ENCODE measurements at places on chromosomes 5 and 9. TPM values are rescaled to one million over a fixed set of nuclear protein-coding genes. Genes with fewer than 3 reads are reported as not detected.

Gene WNT8A
- total RNA-seq: not detected

Gene GARIN3
- total RNA-seq: not detected

DNA sequence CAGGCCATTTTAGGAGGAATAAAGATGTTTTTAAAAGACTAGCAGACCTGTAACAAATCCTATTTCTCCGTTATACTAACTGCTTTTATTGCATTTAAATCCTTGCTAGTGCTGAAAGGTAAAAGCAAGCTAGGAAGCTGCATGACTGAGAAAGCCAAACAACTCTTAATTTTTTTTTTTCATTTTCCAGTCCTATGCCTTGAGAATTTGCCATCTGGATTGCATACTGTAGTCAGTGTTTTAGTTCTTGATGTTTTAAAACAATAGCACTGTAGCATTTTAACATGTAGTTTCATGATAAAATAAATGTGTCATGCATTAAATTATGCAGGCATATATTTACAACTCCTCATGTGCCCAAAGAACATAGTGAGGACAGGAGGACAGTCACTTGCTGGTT, 108.4 kb upstream of the FGF10 start:
- no peak for DNase-seq

GRCh38 chr5:133914434-133914833, 54.0 kb downstream of the C5orf15 start:
- no peak for DNase-seq

- no peak for DNase-seq
These were observed 200.0 kb downstream of the ACTL7B start for GRCh38 chr9:108655818-108656217.

DNA sequence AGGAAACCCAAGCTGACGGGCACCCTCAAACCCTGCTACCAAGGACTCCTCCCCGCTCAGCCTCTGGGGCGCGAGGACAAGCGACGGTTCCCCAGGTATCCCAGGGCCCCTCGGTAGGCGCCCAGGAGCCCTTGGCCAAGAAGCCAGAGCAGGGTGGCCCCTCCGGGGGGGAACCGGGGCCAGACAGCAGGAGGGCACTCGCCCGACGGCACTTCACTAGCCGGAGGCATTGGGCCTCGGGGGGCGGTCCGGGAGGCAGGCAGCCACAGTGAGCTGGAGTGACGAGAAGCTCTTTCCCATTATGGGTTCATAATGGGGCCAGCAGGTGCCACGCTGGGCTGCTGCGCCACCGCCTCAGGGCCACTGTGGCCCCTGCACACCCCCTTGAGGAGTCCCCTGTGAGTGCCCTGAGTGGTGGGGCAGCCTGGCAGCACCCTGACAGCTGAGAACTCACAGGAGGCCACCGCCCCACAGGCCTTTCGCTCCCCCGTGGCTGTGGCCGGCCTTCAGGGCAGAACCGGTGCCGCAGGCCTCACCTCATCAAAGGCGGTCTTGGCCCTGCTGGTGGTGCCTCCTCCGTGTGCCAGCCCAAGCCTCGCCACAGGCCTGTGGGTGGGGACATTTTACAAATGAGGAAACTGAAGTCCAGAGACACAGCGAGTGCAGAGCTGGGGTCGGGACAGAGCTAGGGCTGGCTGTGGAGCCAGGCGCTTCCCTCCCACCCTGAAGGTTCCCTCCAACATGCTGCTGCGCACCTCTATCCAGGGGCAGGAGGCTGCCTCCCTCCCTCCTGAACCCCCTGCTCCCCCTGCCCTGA, 68.7 kb downstream of the PSMB7 start:
- DNase-seq: no peak
